Retina (tissue), 1 donor: ENCODE measurements at places on chromosomes 12 and 14.

DNA sequence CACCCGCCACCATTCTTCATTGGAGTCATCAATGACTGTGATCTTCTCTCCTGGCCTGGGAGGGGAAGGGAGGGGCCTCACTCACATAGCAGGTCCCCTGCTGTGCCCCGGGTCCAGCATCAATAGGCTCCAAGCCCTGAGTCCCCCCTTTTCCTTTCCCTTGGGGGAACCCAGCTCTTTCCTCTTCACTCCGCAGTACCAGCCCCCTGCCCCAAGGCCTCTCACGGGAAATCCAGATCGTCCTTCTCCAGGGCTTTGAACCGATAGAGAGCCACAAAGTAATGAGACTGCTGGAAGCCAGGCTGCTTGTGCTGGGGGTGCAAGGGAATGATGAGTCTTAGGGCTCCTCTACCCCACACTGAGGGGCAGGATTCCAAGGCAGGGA is 6.7 kb downstream of the STAC3 start:
- DNase-seq: no peak

GRCh38 chr12:120115692-120116440 is 687 bp downstream of the RAB35 start:
- peak; percentile 28 for DNase-seq

- no peak for DNase-seq
Observed at GRCh38 chr12:43763769-43764168, 5.0 kb downstream of the IRAK4 start.

DNA sequence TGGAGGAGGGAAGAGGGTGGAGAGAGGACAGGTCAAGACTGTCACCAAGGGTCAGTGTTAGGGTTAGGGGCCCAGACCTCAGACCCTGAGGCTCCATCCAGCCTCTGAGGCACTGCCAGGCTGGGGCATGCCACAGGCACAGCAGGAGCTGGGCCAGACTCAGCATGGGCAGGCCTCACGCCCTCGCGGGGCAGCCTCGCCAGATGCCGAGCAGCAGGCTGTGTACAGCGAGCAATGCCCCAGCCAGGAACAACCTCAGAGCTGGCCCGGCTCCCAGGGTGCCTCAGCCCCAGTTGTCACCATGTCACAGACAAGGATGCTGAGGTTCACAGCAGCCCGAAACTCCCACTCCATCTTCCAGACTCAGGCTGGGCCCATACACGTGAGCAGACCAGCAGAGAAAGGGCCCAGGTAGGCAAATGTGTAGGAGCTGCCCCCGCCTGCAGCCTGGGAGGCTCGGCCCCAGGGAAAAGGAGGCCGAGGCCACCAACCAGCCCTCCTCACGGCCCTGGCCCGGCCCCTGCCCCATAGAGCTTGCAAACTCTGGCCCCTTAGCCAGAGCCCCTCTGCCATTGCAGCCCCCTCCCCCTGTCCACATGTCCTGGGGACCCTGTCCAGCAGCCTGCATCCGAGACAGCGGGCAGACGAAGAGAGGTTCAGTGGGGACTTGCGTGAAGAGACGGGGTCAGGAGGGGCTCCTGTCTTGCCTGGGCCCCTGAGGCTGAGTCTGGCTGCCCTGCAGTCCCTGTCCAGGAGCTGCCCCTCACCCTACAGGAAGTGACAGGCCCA is 7.5 kb downstream of the C14orf180 start:
- no peak for DNase-seq

- no peak for DNase-seq
Observed at GRCh38 chr12:103909811-103910210, 20.4 kb upstream of the HSP90B1 start.

GRCh38 chr12:80858356-80858755 is 79.4 kb downstream of the LIN7A start:
- no peak for DNase-seq

GRCh38 chr14:78135450-78135891 is 34.7 kb upstream of the NRXN3 start:
- DNase-seq: no peak

- no peak for DNase-seq
Observed at GRCh38 chr14:31968107-31968810, 108.8 kb upstream of the ARHGAP5 start.

DNA sequence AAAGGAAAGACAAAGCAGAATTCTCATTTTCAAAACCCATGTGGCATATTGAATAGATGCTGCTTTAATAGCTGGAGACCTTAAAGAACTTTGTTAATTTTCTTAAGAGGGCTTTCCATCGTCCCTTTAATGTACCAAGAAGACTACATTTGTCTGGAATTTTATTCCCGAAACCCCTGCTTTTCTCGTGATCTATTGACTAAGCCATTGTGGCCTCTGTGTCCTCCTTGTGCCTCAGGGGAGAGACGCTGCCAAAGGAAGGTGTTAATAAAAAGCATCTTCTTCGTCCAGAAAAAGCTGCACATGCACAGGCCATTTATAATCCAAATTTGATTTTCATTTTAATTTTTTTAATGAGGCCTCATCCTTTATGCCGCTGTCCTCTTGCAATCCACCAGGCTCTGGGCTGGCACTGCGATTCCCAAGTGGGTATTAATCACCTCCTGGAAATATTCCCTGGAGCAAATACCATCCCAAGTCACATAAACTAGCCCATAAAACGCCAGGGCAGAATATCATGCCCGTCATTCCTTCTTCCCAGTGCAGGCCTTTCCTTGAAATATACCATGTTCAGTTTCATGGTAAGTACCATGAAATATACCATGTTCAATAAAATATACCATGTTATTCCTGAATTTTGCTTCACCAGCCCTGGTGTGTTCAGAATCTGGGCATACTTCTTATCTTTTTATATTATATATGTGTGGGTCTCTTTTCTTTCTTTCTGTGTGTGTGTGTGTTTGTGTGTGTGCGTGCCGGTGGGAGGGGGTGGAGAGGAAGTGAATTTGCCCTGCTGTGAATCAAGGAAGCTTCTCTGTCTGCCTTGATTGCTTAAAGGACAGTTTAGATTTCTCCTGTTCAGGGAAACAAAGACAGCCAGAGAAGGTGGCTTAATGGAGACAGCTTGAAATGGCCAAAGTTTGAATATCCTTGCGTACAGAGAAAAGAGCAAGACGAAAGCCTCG is 147.6 kb downstream of the PHETA1 start:
- no peak for DNase-seq

- DNase-seq: no peak
Observed at GRCh38 chr12:131704509-131704908, 6.4 kb upstream of the SFSWAP start.

DNA sequence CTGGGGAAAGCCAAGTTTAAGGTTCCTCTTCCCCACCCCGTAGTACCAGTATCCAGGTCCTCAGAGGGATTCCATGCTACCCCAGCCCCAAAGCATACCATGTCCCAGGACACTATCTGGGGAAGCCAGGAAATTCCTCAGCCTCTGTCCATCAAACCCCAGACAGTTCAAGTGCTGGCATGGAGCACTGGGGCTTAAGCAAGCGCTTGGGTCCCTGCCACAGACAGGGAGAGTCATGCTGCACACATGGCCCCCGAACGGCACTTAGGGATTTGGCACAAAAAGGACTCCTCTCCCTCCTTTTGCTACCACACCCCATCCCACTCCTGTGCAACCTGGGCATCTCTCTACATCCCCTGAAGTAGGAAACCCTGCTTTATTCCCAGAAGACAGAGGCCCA is 21.8 kb downstream of the ADCY6 start:
- DNase-seq: no peak

- peak; percentile 94 for DNase-seq
Observed at GRCh38 chr14:59187802-59188460, 536 bp upstream of the DAAM1 start.

GRCh38 chr12:60947533-60947932 is 1312.7 kb upstream of the USP15 start:
- DNase-seq: no peak
